ENCODE measurements at places on chromosomes 1 and 21.

GRCh38 chr1:111225717-111226400 lies 1.7 kb upstream of the CHI3L2 start:
- DNase-seq, result no peak

DNA sequence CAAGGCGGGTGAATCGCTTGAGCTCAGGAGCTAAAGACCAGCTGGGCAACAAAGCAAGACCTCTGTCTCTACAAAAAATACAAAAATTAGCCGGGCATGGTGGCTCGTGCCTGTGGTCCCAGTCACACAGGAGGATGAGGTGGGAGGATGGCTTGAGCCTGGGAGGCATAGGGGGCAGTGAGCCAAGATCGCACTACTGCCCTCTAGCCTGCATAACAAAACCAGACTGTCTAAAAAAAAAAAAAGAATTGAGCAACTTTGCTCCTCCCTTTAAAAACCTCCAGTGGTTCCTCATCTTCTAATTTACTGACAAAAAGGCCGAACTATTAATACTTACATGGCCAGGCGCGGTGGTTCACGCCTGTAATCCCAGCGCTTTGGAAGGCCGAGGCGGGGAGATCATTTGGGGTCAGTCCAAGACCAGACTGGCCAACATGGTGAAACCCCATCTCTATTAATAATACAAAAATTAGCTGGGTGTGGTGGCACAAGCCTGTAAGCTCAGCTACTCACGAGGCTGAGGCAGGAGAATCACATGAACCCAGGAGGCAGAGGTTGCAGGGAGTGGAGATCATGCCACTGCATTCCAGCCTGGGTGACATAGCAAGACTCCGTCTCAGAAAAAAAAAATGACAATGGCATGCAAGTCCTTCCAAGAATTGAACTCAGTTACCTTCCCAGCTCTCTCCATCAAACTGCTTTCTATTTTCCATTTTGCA lies 4.4 kb downstream of the ACBD3 start:
- no peak for DNase-seq

DNA sequence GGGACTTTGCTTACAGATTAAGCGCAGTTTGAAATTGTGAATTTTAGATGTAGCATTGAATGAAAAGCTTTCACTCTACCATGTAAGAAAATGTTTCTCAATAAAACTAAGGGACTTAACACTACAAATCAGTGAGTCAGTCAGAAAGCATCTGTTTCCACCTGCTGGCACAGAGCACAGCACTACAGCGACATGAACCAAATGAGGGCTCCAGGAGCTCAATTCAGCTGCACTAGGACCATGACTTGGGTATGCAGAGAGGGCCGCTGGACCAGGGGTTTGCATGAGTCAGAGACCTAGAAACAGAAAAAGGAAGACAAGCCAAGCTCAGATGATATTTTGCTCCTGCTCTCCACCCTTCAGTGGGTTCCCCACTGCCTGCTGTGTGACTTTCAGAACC lies 5.2 kb downstream of the SUSD4 start:
- no peak for DNase-seq

- no peak for DNase-seq
Observed at GRCh38 chr1:13753636-13754402, 53.8 kb downstream of the PRDM2 start.

DNA sequence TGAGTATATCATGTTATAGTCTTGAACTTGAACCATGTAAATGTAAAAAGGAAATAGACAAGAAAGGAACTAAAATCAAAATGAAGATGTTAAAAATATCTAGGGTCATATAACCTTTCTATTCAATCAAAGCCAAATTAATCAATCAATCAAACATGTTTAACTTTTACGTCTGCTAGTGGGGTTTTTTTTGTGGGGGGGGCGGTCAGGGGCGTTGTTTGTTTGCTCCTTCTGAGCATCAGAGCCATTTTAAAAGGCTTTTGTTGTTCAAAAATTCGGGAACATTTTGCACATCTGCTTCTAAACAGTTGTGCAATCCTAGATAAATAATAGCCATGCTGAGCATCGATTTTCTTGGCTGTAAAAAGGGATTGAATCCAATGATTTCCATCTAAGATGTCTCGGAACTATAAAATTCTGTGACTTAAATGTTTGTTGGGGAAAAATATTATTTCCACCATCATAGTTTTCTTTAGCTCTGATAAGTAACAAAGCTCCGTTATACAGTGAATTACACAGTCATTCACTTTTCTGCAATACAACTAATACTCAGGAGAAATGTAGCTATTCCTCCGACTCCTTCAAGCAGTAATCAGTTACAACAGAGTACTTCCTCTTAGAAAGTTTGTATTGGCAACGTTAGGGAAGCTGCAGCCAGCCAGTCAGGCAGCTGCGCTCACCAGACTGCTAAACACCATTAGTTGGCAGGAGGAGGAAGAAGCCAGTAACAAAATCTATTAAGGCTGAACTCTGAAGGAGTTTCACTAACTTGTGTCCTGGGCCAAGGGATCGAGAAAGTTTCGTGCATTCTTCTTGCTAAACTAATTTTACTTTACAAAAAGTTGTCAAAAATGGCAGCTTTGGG lies 2.2 kb downstream of the SPATA6 start:
- DNase-seq, result no peak

GRCh38 chr1:86552376-86552775 lies 5.5 kb downstream of the CLCA4 start:
- DNase-seq, result no peak

DNA sequence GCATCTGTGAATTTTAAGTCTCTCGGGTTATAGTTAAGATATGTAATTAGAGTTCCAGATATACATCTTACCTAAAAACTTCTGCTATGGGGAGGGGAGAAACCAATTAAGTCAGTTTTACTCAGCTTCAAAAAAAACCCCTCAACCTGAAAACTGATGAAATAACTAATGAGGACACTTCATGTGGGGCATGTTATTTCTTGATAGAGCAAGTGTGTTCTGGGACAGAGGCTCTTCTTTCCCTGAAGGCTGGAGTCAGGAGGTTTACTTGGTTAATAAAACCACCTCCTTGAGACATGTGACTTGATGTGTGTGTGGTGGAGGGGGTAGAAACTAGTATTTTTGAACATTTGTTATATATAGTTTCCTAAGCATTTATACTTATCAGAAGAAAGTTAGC lies 313.0 kb upstream of the ST6GALNAC5 start:
- no peak for DNase-seq

- DNase-seq, result no peak
Observed at GRCh38 chr1:117237726-117238381, 27.1 kb upstream of the VTCN1 start.

All from stimulated activated naive B cell treated with anti-CD40 and anti-IgM and Interleukin-4, amounts not matched to agents 10 μg/mL and 1 μg/mL and 100 μg/mL, for 72 hours (primary cell).